ENCODE measurements at places on chromosomes 7 and 10.

GRCh38 chr7:25894002-25894901 lies 257.7 kb upstream of the NFE2L3 start:
- DNase-seq, result no peak

DNA sequence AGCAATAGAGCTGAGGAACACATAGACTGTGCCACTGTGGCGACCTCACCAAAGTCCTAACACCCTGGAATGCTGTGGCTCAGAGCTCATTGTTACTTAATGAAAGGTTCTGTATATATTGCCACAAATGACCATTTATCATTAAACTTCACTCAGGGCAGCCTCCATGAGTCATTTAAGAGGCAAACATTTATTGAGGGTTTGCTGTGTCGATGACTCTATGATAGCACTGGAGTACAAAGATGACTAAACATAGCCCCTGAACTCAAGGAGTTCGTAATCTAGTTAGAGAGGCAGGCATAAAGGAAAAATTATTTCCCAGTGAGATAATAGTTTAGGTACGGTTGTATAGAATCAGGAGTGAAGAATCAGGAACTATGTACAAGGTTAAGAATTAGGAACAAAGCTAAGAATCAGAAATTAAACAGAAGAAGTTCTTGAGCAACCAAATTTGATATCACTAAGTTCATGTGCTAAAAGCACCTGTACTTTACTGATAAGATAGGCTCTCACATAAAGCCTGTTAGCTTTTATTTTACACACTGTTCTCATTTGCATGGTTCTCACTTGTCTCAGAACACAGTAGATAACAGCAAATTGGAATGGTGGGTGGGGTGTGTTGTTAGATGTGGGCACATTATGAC lies 7.9 kb downstream of the ENTPD7 start:
- no peak for DNase-seq

- DNase-seq, result no peak
Measured at GRCh38 chr7:11345621-11346020, 371.9 kb downstream of the PHF14 start.

GRCh38 chr7:101241443-101242349 lies 3.2 kb downstream of the FIS1 start:
- DNase-seq, result no peak

DNA sequence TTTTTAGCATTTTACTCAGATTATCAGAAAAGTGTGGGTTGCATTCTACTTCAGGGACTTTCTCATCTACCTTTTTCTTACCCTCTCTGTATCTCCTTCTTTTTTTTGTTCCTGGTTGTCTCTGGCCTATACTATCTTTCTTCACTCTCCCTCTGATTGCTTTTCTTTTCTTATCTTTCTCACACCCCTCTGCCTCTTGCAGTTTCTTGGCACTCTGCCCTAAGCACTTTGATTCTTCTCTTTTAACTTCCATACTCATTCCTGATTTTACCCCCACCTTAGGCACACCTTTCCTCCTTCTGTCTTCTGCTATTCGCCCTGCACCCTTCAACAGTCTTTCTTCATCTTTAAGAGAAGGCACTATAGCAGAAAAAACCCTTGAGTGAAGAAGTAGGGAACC lies 92.8 kb upstream of the HPS1 start:
- DNase-seq, result no peak

DNA sequence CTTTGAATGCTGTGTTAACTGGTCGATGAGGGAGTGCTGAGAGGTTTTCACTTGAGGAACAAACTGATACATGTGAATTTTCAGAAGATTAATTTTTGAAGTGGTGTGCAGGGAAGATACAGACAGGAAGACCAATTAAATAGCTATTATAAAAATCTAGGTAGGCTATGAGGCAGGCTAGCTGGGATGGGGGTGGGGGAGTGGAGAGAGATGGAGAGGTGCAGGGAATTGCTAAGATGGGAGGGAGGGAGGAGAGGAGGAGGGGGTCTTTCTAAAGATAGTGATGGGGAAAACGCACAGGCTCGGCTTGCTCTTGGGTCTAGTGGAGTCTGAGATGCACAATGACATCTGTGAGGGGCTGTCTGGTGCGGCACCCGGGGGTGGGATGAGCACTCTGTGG lies 15.2 kb downstream of the ATXN7L1 start:
- no peak for DNase-seq

DNA sequence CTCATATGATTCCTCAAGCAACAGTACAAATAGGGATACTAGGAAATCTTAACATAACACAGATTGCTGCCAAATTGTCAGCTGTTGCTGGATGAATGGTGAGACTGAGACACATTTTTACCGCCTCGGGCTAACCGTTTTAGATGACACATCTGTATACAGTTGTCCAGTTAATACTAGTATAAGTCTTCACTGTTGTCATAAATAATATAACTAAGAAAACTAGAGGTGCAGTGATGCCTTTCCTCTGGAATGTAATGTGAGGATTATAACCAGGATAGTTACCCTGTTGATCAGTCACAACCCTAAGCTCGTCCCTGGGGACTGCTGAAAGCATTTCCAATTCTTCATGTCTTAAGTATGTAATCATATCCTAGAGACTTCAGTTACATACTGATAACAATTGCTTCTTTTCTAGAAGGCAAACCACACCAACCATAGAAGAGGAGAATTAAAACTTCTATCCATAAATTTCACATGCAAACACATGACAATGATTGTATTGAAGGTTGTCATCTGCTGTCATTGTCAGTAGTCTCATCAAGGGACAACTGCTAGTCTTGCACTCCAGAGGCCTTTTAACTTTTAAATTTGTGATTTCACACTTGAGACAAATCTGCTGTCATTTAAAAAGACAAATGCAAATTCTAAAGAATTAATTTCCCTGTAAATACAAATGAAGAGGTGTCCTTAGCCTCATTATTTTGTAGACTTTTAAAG lies 100.4 kb upstream of the SEMA3D start:
- DNase-seq, result no peak

DNA sequence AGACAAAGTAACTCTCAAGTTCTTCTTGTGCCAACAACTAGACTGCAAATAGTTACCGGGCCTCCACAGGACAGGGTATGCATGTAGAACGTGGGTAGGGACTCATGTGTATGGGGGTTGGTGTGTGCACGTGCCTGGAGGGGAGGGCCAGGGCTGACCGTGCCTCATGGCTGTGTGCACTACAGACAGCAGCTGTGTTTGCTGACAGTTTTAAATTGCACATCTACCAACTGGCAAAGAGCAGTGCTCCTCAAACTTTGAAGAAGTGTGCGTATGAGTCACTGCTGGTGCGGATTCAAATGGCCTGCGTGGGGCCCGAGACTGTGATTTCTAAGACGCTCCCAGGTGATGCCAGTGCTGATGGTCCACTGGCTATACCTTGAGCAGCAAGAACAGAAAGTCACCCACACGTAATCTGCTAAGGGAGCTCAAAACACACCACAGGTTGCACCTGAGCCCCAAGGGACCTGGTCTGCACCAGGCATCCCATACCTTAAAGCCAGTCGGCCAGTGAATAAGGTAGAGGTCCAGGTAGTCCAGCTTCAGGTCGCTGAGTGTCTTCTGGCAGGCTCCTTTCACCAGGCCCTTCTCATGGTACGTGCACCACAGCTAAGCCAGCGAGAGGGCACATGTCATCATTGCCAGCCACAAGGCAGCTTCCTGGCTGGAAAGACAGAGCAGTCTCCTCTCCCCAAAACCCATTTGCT lies 8.5 kb downstream of the AKR1B1 start:
- DNase-seq, result no peak

GRCh38 chr10:43922335-43923280 lies 273.9 kb upstream of the ZNF32 start:
- no peak for DNase-seq

DNA sequence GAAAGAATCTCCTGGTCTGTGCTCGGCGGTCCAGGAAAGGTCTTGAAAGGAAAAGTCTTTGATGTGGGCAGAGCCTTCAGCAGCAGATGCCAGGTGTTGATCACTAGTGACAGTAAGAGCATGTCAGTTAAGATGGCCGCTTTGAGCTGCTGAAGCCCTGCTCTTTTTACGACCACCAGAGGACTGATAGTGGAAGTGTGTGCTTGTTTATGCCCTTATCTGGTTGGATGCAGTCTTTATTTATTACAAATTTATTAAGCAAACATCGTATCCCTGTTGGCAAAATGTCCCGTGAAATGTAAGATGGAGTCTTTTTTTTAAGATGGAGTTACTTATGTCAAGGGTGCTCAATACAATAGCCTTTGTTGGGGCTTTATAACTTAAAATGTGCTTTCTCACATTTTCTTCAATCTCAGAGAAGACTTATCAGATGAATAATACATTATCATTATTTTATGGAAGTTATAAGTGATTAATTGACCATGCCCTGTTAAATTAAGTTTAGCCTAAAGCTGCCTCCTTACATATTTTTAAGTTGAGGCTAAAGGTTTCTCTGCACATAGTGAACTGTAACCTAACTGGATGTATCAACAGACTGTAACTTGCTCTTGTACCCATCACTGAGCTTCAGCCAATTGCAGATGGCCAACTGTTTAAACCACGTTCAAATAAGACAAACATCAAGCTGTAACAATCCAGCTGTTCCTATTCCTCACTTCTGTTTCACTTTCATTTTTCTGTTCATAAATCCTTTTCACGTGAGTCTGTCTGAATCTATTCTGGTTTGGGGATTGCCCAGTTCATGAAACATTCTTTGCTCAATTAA lies 97.4 kb upstream of the PIK3CG start:
- DNase-seq, result peak; percentile 63

- DNase-seq, result no peak
Measured at GRCh38 chr7:95545007-95545615, 51.2 kb downstream of the PDK4 start.

DNA sequence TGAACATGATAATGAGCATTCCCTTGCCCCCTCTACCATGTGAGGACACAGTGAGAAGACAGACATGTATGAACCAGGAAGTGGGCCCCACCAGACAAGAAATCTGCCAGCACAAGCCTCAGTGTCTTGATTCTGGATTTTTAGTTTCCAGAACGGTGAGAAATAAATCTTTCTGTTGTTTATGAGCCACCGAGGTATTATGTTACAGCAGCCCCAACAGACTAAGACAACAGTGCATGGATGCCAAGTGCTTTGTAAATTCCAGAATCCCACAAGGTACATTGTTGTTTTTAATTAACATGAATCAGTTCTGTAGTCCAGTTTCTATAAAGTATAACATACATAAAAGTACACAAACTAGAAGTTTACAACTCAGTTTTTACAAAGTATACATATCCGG lies 162.2 kb downstream of the ARHGAP21 start:
- no peak for DNase-seq

DNA sequence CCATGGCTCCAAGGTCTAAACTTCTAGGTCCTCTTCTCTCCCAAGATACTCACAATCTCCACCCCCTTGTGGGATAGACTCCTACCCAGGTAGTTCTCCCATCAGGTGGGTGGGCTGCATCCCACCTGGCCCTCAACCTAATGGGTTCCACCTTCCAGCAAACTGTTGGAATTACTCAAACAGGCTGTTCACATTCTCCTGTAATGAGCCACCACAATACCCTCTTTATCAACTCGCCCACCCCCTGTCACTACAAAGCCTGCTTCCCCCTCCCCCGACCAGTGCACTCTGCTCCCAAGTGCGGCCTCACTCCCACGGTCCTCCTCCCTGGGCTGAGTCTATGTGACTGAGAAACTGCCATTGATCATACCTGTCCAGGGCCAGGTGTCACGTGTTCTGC lies 10.4 kb upstream of the HTR5A start:
- DNase-seq, result no peak
